NCI-H187 treated with DMSO at 0.1 percent for 48 hours (cell line): ENCODE measurements at places on chromosomes 5 and 9.

DNA sequence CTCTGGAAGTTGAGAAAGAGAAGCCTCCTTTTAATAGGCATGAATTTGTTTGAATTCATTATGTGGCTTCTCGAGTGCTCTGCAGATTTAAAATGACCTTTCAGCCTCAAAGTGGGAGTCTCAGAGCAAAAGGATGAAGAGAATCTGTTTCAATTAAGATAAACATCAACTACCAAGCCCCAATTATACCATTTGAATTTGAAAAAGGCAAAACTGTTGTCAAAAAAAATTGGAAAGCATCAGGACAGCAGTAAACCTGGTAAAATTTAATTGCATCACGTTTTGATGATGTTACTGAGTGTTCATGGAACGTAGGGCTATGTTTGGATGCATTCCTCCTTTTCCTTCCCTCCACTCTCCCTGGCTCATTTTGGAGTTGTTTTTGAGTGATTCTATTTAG is 637.2 kb downstream of the PDE4D start:
- DNase-seq: no peak

GRCh38 chr5:13508559-13508958 is 435.9 kb downstream of the DNAH5 start:
- no peak for DNase-seq

DNA sequence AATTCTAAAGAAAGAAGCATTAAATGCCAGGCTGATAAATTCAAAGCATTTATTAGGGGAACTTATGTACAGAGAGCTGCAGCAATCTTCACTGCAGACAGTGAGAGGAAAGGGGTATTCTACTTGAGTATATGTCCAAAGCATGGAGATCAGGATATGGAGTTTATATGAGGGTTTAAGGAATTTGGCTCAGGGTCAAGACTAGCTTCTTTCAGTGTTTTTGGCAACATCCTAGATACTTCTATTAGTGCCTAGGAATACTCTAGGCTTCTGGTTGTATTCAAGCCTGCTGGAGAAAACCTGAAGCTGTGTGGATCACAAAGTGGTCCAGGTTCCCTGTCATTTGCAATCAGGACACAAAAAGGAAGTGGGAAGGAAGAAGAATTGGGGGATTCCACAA is 194.6 kb downstream of the CETN3 start:
- DNase-seq: no peak

DNA sequence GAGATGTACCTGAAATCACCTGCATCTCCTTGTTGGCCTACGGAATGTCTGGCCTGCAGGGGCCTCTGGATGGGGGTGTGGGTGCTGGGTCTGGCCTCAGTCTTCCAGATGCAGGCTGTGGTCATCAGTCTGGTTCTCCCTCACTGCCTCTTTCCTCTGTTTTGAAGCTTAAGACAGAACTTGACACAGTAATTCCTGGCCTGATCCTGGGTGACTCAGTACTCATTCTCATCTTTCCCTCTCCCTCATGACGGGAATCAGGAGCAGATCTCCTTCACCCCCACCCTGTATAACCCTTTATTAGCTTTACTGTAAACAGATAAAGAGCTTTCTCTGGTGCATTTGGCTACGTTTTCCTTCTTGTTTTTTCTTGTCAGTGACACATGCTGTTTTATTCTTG is 89.3 kb upstream of the ADAMTS16 start:
- no peak for DNase-seq

- DNase-seq: no peak
Observed at GRCh38 chr5:119275146-119275545, 80.7 kb upstream of the TNFAIP8 start.
